ENCODE measurements at places on chromosomes 2 and 18. TPM values are rescaled to one million over a fixed set of nuclear protein-coding genes. Genes with fewer than 3 reads are reported as not detected.

Gene STEAP3
- 18.4 TPM for total RNA-seq

Gene TMEFF2
- total RNA-seq = 3.3 TPM

Gene ONECUT2
- not detected for total RNA-seq

Gene PTH2R
- 0.17 TPM for total RNA-seq

Gene MSGN1
- total RNA-seq = not detected

Gene RNU2-63P
- not detected for total RNA-seq
